ENCODE measurements at places on chromosomes 13 and 19.

GRCh38 chr19:56403261-56403660 lies 871 bp upstream of the ZNF583 start:
- DNase-seq: no peak

DNA sequence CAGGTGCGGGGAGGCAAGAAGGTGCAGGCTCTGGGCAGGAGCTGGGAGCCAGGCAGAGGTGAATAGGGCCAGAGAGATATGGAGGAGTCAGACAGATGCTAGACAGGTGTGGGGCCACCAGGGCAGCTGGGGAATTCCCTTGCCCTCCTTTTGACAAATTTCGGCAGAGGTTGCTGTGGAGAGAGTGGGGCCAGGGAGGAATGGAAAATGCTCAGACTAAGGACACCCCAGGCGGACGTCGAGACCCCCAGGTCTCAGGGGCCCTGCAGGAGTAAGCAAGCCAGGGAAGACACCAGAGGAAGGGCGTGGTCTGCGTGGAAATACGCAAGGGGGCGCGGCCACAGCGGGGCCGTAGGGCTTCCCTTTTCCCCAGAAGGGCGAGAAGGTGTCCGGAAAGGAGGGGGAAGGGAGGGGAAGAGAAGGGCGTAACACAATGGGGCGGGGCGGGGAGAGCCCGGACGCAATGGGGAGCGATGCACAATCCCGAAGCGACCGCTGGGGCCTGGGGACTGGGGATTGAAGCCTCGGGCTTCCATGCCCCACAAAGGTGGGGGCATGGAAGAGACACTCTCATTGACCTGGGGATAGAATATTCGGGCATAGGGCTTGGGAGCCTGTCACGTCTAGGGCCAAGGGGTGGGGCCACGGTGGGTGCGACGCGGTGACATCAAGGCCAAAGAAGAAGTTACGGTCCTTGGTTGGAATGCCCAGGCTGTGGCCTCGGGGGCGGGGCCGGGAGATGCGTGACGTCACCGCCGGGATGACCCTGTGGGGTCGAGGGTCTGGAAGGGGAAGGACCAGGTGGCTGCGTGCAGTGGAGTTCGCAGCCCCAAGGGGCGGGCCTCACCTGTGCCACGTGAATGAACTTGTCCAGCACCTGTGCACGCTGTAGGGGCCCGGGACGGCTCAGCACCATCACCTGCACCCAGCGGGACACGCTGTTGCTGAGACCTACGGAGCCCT lies 8.2 kb downstream of the RASGRP4 start:
- no peak for DNase-seq

DNA sequence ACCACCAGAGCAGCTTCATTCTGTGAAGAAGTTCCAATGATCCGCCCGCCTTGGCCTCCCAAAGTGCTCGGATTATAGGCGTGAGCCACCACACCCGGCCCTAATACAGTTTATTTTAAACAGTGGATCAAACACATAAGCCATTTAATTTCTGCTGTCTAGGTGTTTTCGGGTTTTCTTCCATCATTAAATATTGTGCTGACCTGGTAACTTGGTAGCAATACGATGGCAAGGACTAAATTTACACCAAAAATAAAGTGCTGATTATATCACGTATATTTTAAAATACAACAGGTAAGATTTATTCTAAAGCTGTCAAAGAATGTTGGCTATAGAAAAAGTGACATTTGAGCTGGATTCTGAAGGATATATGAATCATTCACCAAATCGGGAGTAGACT lies 1.3 kb downstream of the MED4 start:
- DNase-seq: no peak

DNA sequence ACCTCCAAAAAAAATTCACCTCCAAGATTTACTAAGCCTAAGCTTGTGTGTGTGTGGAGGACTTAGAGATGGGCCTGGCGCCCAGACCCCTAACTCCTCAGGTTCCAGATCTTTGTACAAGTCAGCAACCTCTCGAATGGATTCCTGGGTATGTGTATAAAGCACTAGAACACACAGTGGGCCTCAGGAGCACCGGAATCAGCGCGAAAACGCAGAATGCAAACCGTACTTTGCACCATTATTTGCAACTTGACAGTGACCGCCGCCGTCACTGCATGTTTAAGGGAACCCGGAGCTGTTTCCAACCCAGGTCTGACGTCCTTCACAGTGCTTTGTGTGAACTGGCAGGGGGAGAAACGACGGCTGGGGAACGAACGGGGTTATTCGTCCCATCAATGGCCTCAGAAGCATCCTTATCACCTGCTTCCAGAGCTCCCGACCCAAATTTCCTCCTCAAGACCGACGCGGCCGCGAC lies 688 bp downstream of the ZNF606 start:
- no peak for DNase-seq

DNA sequence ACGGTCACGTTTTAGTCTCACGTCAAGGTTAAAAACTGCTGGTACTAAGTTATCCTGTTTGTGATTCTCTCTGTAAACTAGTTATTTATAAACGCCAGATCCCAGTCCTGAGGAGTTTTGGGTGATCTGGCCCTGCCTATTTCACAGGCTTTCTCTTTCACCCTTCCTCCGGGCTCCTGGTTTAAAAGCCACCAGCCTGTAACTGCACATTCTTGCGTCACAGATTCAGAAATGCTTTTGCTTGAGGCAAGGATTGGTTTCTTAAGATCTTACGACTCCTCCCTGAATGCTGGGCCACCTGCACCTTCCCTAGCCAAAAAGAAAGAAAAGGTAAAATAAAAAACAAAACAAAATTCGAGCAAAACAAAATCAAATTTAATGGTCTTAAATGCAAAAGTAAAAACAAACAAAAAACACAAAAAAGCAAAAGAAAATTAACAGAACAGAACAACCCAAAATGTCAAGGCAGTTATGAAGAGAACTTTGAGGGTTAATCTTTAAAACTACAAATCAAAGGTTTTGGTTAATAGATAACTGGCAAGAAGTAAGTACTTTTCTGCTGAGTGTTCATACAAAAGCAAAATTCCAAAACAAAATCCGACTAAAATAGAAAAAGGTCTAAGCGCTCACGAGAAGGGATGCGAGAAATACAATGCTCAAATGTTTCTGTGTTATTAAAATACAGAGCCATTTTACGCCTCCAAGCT lies 18.6 kb upstream of the TIMM44 start:
- DNase-seq: no peak
